ENCODE measurements at places on chromosomes 16 and 17.

DNA sequence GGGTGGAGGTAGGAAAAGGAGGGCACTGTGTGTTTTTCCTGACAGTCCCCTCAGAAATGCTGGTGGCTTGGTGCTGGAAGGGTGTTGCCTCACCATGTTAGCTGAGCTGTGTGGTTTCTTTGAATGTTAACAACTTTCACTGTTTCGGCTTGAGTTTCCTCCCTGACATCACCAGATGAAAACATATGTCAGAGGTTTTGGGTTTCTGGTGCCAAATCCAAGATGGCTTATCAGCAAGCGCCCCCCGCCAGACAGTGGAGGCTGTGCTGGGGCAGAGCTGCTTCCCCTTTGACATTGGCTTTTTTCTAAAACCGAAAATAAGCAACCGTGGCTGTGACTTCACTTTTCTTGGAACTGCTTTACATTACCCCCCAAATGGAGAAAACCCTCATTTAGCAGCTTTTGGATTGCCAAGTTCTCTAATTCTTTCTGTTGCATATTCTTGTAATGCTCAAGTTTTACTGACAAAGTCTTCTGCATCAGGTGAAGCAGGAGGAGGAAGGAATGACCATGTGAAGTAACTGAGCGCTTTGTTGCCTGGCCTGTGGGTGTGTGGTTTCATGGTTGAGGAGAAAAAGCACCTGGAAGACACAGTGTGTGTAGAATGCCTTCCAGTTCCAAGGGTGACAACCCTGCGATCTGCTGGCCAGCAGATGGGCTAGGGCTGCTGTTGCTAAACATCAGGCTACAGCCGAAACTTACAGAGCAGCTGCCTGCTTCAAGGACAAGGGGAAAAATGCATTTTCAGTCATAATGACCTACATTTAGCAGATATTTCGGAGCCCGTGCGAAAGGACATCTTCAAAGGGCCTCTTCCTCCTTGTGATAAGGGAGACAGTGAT, 9.7 kb downstream of the RMI2 start:
- DNase-seq: no peak

DNA sequence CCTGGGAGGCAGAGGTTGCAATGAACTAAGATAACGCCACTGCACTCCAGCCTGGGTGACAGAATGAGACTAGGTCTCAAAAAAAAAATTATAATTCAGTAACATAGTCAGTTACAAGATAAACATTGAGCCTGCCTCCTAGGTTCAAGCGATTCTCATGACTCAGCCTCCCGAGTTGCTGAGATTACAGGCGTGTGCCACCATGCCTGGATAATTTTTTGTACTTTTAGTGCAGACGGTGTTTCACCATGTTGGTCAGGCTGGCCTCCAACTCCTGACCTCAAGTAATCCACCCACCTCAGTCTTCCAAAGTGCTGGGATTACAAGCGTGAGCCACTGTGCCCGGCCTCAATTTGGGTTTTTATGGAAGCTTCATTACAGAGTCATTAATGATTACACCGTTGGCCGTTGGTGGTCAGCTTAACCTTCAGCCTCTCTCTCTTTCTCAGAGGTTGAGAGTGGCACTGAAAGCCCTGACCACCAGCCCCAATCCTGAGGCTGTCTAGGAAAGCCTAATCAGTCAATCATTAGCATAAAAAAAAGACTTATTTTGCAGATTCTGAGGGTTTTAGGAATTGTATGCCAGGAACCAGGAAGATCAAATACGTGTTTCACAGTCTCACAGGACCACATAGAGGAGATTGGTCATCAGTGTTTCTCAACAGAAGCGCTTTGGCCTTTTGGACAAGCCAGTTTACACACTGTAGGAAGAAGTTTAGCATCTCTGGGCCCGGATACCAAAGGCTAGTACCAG, 1.3 kb upstream of the LRRC37A3 start:
- DNase-seq: no peak

GRCh38 chr16:66364959-66365306, 1.6 kb upstream of the CDH5 start:
- no peak for DNase-seq

DNA sequence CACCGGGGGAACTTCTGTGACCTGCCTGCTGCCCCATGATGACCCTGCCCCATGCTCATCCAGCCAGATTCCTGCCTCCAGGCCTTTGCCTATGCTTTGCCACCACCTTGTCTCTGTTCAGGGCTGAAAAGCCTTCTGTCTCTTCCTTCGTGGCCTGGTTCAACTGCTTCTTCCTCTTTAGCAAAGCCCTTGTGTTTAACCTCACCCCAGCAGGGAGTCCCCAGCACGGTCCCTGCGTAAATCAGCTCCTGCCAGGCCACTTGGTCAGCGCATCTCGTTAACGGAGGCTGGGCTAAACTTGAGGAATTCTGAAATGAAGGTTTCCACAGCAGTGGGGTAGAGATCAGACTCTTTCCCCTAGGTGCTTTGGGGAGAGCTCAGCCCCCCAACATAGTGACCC, 16.1 kb upstream of the KCNJ12 start:
- no peak for DNase-seq

DNA sequence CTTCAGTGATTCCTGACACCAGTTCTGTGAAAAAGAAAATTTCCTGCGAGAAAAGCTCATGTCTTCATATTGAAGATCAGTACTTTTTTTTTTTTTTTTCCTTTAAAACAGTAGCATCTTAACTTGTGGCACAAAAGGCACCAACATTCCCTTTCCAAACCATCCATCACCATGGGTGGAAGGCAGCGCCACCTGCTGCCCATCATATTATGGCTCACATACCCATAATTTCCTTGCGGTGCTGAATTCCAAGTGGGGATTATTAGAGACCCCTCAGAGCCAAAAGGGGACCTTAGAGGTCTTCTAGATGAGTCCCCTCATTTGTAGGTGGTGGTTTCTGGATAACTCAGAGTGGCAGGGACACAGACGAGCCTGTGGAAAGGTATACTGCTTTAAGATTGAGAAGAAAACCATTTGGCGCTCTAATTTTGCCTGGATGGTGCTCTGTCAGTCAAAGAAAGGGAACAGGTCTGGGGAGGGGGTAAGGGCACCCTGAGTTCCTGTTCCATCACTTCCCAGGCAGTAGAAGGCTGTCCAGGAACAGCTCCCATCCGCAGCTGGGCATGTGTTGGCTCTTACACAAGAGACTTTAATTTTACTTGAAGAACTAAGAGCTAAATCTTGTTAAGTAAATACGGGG, 7.9 kb upstream of the SOST start:
- DNase-seq: peak; percentile 2

- no peak for DNase-seq
Measured at GRCh38 chr17:79201119-79201518, 126.5 kb downstream of the ENGASE start.

- DNase-seq: no peak
Measured at GRCh38 chr16:1428511-1428910, 2.4 kb upstream of the PERCC1 start.

GRCh38 chr16:11350921-11351335, 5.7 kb downstream of the RMI2 start:
- DNase-seq: no peak

DNA sequence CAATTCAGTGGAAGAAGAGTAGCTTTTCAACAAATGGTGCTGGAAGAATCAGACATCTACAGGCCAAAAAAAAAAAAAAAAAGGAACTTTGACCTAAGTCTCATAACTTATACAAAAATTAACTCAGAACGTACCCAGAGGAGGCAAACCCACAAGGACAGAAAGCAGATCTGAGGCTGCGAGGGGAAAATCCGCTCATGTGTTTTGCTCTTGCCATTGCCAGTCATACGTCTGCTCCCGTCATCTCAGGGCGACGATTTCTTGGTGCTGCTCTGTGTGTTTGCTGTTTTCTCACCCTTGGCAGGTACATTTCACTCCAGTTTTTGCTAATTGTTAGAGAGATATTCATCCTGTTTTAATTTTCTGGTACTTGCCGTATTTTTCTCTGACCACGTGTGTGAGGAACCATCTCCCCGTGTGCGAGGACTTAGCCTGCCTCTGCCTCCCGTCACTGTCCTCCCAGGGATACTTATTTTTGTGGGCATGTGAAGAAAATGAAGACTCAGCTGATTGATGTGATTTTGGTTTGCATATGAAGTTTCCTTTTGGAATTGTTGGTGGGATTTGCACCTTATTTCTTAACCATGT, 33.4 kb upstream of the ACSF3 start:
- no peak for DNase-seq

GRCh38 chr16:49352892-49353291, 20.7 kb upstream of the C16orf78 start:
- DNase-seq: no peak

GRCh38 chr17:50392621-50393020, 4.7 kb downstream of the LRRC59 start:
- DNase-seq: no peak

DNA sequence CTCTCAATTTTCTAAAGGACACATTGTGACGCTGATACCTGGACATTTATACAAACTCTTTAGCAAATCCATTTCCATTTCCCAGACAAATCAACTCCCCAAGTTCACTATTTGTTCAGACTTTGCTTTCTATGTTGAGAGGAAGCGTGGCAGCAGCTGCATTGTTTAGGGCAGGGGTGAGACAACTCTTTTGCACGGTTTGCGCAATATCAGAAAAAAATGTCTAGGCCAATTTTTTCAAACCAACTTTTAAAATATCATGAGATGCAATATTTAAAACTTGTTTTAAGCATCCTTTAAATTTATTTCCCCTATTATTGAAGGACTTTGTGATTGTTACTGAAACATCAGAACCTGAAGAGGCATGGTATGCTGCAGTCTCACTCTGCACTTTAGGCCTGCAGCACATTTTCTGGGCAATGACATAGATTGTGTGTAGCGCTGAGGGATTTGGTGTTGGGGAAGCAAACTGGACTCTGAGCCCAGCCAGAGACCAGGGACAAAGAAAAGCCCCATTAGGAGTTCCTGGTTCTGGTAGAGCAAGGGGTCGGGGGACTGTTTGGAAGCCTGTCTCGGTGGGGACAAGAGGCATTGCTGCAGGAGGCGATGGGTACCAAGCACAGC, 6.4 kb upstream of the CCDC182 start:
- no peak for DNase-seq

GRCh38 chr16:11978080-11978479, 1.5 kb downstream of the SNX29 start:
- no peak for DNase-seq

- DNase-seq: no peak
Measured at GRCh38 chr16:61007694-61008093, 1028.5 kb downstream of the CDH8 start.

- no peak for DNase-seq
Measured at GRCh38 chr17:46875849-46876352, 24.5 kb downstream of the WNT9B start.

GRCh38 chr17:80519091-80519781, 25.4 kb upstream of the RPTOR start:
- peak; percentile 5 for DNase-seq

GRCh38 chr17:81390873-81391255, 4.4 kb upstream of the BAHCC1 start:
- DNase-seq: no peak

DNA sequence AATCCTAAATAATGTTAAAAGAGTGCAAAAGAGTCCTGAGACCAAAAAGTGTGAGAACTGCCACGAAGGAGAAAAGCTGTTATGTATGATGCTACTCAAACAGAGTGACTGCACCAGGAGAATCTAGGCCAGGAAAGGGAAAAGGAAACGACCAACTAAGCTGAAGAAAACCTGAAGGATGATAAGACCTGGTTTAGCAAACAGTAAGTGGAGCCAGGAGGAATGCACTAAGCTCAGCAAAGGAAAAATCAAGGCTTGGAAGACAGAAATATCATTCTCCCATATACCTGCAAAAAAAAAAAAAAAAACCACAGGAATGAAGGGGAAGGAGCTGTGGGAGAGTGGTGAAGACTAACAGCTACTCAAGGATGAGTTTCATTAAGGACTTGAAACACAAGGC, 21.1 kb downstream of the CMC2 start:
- DNase-seq: no peak

DNA sequence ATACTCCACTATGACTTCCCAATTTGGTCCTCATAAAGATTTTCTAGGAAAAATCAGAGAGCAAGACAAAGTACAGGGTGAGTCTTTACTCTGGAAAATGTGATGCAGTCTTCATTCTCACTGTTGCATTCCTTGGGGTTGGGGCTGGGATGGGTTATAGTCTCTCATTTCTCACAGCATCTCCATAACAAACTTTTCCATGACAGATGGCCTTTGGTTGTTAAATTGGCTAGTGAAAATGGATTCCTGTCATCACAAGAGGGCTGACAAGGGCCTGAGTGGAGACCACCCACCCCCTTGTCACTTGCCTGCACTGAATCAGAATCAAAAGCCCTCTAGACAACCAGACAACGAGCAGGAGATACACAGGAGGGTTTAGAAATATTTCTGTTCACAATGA, 174.6 kb downstream of the AATF start:
- DNase-seq: no peak

DNA sequence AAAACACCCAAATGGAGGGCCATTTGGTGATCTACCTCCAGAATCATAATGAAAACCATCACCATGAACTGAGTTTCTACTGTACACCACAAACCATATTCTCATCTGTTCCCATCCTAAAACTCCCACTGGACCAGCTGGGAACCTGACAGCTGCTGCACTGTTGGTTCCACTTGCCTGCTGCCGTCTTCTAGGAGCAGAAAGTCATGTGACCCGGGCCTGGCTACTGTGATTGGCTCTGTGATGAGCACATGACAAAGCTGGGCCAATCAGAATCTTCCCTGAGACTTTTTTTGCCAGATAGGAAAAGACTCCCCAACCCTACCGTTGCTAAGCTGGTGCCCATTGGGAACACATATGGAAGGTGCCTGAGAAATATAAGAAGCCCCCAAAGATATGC, 264.2 kb downstream of the MRTFB start:
- no peak for DNase-seq

DNA sequence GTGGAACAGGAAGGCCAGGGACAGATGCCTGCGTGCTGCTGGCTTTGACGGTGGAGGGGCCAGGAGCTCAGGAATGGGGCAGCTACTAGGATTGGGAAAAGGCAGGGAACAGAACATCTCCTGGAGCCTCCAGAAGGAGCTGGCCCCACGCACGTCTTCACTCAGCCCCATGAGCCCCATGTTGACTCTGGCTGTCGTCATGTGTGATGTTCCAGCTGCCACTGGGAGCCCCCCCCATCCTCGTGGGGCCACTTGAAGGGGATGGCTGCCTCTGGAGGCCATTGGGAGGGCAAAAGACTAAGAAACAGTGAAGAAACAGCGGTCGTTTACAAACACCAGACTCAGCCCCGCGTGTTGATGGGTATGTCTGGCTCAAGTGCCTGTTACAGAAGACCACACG, 18.5 kb upstream of the APRT start:
- no peak for DNase-seq

DNA sequence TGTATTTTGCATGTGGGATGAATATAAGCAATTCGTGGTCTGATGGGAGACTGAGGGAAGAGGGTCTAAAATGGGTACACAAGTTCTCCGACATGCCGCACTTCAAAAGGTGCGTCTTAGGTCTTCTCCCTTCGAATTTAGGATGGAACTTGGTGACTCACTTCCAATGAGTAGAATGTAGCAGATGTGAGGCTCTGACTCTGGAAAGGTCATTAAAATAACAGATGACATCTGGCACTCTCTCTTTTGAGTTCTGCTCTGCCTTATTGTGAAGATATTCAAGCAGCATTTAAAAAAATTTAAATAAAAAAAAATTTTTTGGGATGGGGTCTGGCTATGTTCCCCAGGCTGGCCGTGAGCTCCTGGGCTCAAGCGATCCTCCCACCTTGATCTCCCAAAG, 92.7 kb downstream of the TMEM100 start:
- no peak for DNase-seq

- no peak for DNase-seq
Measured at GRCh38 chr17:10018461-10018891, 113.4 kb upstream of the RCVRN start.

- DNase-seq: no peak
Measured at GRCh38 chr17:80850817-80851216, 140.8 kb upstream of the CHMP6 start.

GRCh38 chr16:30439720-30440348, 5.8 kb downstream of the SEPHS2 start:
- no peak for DNase-seq

Data from retinal pigment epithelial cell (primary cell).